Natural killer cell (primary cell): ENCODE measurements at places on chromosomes 16 and 17. TPM values are rescaled to one million over a fixed set of nuclear protein-coding genes. Genes with fewer than 3 reads are reported as not detected.

GRCh38 chr17:64502809-64503208 is 3.3 kb downstream of the DDX5 start:
- no peak overlapping the region for H3K4me3 ChIP-seq
- no peak overlapping the region for H3K27ac ChIP-seq
- peaks cover 9% of the 10 kb centered on the region for H3K4me1 ChIP-seq
- peaks cover 71% of the 10 kb centered on the region for H3K36me3 ChIP-seq
- DNase-seq: peak; percentile 25
- H3K27me3 ChIP-seq: no peaks in the 10 kb centered on the region

DNA sequence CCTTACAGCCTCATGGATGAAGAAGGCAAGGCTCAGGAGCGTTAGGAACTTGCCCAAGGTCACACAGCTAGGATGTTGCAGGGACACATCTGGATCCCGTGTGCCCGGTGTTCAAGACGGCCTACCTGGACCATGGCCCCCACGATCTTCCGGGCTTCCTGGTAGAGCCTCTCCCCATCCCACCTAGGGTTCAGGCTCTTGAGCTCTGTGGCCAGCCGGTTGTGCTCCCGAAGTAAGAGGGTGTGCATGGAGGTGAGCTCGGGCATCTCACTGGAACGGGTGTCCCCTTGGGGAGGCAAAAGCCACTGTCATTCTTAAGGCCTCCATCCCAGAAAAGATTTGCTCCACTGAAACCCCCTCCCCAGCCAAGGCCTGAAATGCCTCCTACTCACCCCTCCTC is 5.3 kb downstream of the MPO start:
- no peak overlapping the region for H3K27ac ChIP-seq
- no peak overlapping the region for H3K4me3 ChIP-seq
- peaks cover 12% of the 10 kb centered on the region for H3K4me1 ChIP-seq
- H3K27me3 ChIP-seq: no peaks in the 10 kb centered on the region

- no peak overlapping the region for H3K27ac ChIP-seq
- H3K27me3 ChIP-seq: no peaks in the 10 kb centered on the region
- no peak for DNase-seq
- no peaks in the 10 kb centered on the region for H3K4me1 ChIP-seq
- no peak overlapping the region for H3K4me3 ChIP-seq
Observed at GRCh38 chr17:35006961-35007360, 26.6 kb downstream of the LIG3 start.

DNA sequence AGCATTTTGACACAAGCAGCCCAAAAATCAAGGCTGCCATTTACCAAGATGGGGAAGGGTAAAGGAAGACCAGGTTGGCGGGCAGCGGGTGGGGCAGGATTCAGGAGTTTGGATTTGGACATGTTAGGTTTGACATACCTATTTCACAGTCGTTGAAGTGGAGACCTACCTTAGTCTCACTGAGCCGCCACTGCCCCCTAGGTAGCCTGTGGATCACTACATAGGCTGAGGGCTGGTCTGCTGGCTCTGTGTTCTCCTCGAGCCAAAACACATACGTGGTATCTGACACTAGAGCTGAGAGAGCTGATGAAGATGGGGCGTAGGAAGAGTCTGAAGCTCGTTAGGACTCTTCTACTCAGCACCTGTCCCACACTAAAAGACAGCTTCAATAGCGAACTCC is 115.1 kb downstream of the HIC1 start:
- H3K36me3 ChIP-seq: peaks cover 15% of the 10 kb centered on the region
- no peak for DNase-seq
- no peaks in the 10 kb centered on the region for H3K27me3 ChIP-seq
- H3K4me1 ChIP-seq: no peaks in the 10 kb centered on the region

- H3K27me3 ChIP-seq: peaks cover 77% of the 10 kb centered on the region
- H3K4me1 ChIP-seq: peaks cover 54% of the 10 kb centered on the region
- peak; percentile 66 for DNase-seq
Observed at GRCh38 chr17:79811011-79811867, 14.4 kb upstream of the CBX8 start.

GRCh38 chr16:50567651-50568050 is 19.5 kb downstream of the NKD1 start:
- H3K36me3 ChIP-seq: no peaks in the 10 kb centered on the region
- no peaks in the 10 kb centered on the region for H3K27me3 ChIP-seq
- no peak overlapping the region for H3K27ac ChIP-seq
- no peak for DNase-seq

GRCh38 chr17:17119106-17119505 is 76.8 kb downstream of the MPRIP start:
- no peak overlapping the region for H3K4me3 ChIP-seq
- H3K27me3 ChIP-seq: no peaks in the 10 kb centered on the region
- no peaks in the 10 kb centered on the region for H3K36me3 ChIP-seq
- DNase-seq: no peak
- H3K27ac ChIP-seq: peak overlapping the region; percentile 95
- H3K4me1 ChIP-seq: peaks cover 81% of the 10 kb centered on the region

DNA sequence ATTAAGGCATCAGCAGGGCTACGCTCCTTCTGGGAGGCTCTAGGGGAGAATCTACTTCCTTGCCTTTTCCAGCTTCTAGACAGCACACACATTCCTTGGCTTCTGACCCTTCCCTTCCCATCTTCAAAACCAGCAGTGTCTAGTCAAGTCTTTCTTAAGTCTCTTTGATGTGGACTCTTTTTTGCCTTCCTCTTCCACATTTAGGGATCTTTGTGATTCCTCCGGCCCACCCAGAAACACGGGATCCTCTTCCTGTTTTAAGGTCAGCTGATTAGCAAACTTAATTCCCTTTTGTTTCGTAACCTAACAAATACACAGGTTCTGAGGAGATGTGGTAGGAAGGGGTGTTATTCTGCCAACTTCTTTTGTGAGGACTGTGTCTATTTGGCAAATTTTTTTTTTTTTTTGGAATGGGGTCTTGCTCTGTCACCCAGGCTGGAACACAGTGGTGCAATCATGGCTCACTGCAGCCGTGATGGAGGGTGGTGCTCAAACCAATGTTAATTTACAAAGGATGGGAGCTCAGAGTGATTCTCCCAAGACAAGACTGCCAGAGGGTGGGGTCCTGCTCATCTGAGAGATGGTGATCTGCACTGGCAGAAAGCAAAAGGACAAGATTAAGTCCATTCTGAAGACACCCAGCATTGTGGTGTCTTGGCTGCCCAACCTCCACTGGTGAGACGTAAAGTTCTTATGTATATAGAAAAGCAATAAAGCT is 14.7 kb downstream of the KNOP1 start:
- peaks cover 7% of the 10 kb centered on the region for H3K4me1 ChIP-seq
- H3K27ac ChIP-seq: no peak overlapping the region
- DNase-seq: no peak
- H3K4me3 ChIP-seq: no peak overlapping the region
- no peaks in the 10 kb centered on the region for H3K27me3 ChIP-seq

DNA sequence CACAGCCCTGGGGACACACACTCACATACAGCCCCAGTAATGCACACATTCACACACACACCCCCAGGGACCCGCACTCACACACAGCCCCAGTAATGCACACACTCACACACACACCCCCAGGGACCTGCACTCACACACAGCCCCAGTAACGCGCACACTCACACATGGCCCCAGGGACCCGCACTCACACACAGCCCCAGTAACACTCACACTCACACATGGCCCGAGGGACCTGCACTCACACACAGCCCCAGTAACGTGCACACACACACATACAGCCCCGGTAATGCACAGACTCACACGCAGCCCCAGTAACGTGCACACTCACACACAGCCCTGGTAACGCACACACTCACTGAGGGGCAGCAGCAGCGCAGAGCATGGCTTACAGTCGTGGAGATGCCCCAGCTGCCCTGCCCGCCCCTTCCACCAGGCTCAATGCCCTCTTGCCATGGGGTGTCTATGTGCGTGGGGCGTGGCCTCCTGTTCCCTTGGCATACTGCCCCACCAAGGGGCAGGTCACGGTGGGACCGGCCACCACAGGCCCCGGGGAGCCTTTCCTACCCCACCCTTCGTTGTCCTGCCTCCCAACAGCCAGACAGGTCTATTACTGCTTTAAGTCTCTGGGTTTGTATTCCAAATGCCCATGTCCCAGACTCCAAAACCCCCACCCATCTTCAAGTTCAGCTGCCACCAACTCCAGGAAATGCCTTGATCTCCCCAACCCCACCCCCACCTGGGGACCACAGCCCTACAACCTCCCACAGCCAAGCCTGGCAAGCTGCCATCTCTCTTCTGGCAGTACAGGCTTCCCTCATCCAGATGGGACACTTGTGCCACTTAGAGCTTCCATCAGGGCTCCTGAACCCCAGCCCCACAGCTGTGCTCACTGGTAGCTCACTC is 2.7 kb downstream of the CCDC102A start:
- H3K36me3 ChIP-seq: no peaks in the 10 kb centered on the region
- no peaks in the 10 kb centered on the region for H3K27me3 ChIP-seq

DNA sequence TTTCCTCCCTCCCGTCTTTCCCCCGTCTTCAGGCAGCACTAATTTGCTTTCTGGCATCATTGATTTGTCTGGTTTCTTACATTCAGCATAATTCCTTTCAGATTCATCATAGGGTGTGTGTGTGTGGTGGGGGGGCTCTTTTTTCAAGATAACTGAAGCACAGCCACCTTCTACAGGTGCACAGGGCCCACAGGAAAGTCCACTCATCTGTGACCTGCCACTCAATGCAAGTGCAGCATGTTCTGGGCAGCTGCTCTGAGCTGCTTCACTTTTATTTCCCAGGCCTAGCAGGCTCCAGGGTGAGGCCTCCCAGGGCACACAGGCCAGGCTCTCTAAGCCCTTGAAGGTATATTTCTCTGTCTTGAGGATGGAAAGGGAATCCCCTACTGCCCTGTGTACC is 35.2 kb upstream of the MYH10 start:
- no peaks in the 10 kb centered on the region for H3K36me3 ChIP-seq
- H3K27ac ChIP-seq: no peak overlapping the region
- H3K4me3 ChIP-seq: no peak overlapping the region
- no peak for DNase-seq
- no peaks in the 10 kb centered on the region for H3K4me1 ChIP-seq
- no peaks in the 10 kb centered on the region for H3K27me3 ChIP-seq

GRCh38 chr16:80254970-80255369 is 285.8 kb upstream of the DYNLRB2 start:
- no peak overlapping the region for H3K27ac ChIP-seq
- H3K4me1 ChIP-seq: no peaks in the 10 kb centered on the region
- DNase-seq: no peak

- no peaks in the 10 kb centered on the region for H3K36me3 ChIP-seq
- no peak for DNase-seq
- no peak overlapping the region for H3K4me3 ChIP-seq
- peaks cover 3% of the 10 kb centered on the region for H3K27me3 ChIP-seq
Observed at GRCh38 chr17:17467720-17468119, 9.1 kb upstream of the MED9 start.

- no peaks in the 10 kb centered on the region for H3K36me3 ChIP-seq
- DNase-seq: no peak
- H3K4me3 ChIP-seq: no peak overlapping the region
- no peaks in the 10 kb centered on the region for H3K27me3 ChIP-seq
- no peaks in the 10 kb centered on the region for H3K4me1 ChIP-seq
Observed at GRCh38 chr17:68391561-68392268, 65.6 kb downstream of the WIPI1 start.

DNA sequence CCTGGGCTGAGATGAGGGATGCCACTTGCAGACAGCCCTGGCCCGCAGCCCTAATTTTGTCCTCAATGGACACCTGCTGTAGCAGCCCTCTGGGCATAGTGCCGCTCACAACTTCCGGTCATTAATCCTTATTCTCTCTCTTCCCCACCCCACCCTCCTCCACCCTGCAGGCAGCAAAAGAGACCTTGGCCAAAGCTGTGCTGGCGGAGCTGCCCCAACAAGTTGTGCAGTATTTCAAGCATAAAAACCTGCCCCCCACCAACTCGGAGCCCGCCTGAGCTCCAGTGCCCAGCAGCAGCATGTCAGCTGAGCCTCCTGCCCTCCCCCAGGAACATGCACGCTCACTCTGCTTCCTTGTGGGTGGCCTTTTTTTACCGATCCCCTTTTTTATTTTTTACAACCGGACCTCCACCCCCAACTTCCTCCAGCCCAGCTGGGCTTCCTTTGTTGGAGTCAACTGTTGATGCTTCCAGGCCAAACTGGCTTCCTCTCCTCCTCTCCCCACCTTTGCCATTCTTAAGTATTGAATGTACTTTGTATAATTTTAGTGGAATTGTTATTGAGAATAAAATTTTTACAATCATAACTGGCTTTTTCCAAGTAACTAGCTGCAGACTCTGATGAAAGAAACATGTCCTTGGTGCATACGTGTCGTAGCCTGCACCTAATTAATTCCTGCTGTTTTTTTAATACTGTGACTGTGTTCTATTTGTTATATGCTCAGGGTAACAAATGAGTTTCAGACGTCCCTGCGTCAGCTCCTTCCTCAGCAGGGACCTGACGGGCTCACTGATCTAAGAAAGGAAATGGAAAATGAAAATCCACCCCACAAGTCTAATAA is 38.2 kb downstream of the PSME3IP1 start:
- H3K27me3 ChIP-seq: no peaks in the 10 kb centered on the region
- no peak overlapping the region for H3K4me3 ChIP-seq
- DNase-seq: no peak
- peaks cover 7% of the 10 kb centered on the region for H3K36me3 ChIP-seq
- peaks cover 16% of the 10 kb centered on the region for H3K4me1 ChIP-seq

Gene METTL22
- total RNA-seq: 38.9 TPM

Gene XYLT1
- total RNA-seq: 40.9 TPM
